ENCODE measurements at places on chromosomes 7 and 10.
A peak's percentile ranks its signal among the peaks of the same experiment; 100 is the strongest.

DNA sequence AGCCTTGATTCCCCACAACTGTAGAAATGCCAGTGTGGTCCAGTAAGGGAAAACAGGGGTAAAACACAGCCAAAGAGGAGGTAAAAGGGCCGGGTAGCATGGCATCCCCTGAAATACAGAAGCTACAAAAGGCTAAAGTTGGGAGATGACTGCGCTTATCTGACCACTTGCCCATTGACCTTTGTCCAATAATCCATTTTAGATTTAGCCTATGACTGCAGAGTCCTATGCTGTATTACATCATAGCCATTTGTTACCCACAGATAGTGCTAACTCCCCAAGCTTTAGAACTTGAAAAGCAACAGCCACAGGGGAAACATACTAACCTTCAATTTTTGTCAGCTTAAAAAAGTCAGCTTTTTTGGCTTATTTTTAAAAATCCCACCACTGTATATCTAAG, 26.2 kb downstream of the MTPN start:
- no peak for DNase-seq

- DNase-seq, result no peak
Observed at GRCh38 chr7:25780904-25781303, 371.1 kb upstream of the NFE2L3 start.

DNA sequence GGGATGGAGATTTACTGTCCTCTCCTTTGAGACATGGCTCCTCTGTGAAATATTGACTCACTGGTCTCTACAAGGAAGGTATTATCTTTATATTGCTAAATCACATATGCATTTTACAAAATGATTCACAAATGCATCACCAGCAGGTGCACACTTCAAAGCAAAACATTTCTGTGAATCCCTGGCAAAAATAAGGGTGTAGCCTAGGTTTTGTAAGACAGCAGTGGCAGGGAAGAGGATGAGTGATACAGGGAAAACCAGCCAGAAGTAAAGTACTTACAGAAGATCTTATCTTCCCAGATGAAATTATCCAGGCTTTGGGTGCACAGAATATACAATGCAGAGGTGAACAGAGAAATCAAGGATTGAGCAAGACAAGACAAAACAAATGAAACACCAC, 1094.6 kb downstream of the GATA3 start:
- DNase-seq, result no peak

GRCh38 chr7:1404898-1405548, 54.2 kb downstream of the MICALL2 start:
- no peak for DNase-seq

GRCh38 chr7:143419880-143420279, 11.2 kb upstream of the EPHA1 start:
- DNase-seq, result no peak

GRCh38 chr10:11351801-11352200, 259.6 kb downstream of the USP6NL start:
- DNase-seq, result no peak

- no peak for DNase-seq
Observed at GRCh38 chr10:100328198-100328597, 1.8 kb downstream of the PKD2L1 start.

GRCh38 chr10:102627736-102628293, 16.5 kb upstream of the TRIM8 start:
- DNase-seq, result peak; percentile 64

DNA sequence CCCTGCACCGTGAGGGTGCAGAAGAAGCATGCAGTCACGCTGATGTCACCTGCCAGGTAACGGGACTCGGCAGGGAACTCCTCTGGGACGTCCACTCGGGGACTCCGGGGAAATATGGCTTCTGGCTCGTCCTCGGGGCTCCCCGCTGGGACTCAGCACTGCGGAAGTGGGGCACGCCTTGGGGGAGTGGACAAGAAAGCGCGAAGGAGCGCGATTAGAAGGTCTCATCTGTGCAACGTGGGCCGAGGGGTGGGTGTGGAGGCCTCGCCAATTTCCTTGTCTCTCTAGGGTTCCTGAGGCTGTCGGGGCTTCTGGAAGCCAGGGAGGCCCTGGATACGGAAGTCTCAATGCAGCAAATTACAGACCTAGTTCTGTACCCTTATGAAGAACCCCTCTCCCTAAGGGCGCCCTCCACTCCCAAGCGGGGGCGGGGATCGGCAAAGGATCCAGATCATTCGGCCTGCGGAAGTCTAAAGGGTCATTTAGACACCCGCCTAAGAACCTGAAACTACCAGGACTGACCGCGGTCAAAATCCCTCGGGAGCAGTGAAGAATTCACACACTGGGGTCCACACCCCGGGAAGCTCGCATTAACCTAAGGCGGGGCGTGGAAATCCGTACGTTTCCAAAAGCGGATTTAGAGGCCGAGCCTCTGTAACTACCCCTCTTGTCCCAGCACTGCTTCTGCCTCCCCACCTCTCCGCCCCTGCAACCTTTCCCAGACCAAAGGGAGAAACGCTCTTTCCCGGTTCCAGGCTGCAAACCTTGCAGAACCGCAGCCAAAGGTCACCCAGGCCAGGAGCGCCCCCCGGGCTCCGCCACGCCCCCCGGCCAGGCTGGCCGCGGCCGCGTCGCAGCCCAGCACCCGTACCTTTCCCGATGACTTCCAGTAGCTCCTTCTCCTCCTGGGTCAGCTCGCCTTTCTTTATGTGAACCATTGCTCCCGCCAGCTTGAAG, 640 bp downstream of the ANKMY2 start:
- DNase-seq, result peak; percentile 97

DNA sequence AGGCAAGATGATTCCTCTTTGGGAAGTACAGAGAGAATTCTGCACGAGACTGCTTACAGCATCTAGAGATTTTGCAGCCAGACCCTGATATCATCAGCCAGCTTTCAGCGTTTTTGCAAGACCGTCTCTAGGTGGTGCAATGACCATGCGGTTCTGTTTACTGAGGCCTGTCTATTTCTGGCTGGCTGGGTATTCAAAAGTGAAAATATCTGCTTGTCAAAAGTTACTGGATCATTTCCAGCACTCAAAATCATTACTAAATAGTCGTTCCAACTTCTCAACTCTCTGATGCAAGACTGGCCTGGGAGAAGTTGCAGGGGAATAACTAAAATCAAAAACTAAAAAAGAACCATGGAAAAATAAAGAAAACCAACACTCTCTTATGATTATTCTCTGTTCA, 240.1 kb downstream of the ELMO1 start:
- no peak for DNase-seq

GRCh38 chr7:95811846-95812445, 39.6 kb downstream of the DYNC1I1 start:
- no peak for DNase-seq

DNA sequence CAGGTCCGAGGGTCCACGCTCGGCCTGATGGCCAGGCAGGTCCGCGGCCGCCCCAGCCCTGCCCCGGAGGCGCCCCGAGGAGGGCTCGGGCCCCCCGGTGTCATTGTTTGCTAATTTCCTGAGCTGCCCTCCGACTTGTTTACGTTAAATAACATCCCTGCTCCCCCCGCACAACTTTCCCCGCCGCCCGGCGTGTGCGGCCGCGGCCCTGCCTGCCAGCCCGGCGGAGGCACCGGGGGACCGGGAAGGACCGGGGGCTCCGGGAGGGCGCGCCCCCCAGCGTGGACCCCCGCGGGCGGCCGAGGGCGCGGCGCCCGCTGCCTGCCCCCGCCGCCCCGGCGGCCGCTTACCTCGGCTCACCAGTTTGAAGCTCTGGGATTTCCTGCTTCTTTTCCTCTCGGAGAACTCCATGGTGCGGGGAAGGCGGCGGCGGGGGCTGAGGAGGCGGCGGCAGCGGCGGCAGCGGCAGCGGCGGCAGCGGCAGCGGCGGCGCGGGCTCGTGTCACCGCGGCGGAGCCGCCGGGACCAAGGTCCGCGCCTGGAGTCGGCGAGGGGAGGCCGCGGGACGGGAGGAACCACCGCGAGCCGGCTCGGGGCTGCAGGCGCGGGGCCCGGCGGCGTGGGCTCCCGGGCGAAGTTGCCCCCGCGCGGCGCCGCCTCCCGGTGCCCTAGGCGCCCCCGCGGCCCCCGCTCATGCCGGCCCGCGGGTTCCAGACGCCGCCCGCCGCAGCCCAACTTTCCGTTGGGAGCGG, 515 bp downstream of the BEND7 start:
- peak; percentile 69 for DNase-seq

DNA sequence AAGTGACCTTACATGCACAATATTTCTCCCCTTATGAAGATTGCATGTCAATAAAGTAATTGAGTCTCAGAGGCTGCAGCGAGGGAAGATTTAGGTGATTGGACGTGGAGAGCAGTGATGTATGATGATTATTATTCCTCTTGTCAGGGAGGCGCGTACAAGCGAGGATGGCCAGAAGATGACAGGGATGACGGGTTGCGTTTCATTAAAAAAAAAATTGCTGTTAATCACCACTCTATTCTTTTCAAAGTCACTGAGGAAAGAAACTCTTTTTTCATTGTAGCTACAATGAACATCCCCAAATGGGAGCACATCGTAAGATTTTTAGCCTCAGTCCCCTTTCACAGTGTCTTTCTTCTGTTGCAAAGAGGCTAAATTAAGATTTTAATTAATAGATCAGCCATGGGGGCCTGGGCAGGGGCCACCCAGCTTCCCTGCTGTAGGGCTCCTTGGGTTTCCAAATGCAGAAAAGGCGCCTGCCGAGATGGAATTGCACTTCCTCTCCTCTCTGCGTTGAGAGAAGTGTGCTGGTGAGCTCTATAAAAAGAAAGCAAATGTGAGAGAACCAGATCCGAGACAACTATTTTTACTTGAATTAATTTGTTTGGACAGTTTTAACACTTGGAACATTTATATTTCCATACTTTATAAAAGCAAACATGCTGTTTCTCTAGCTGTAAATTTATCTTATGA, 998.1 kb downstream of the LRMDA start:
- DNase-seq, result peak; percentile 42

GRCh38 chr10:69494626-69495558, 43.6 kb downstream of the TSPAN15 start:
- DNase-seq, result no peak

DNA sequence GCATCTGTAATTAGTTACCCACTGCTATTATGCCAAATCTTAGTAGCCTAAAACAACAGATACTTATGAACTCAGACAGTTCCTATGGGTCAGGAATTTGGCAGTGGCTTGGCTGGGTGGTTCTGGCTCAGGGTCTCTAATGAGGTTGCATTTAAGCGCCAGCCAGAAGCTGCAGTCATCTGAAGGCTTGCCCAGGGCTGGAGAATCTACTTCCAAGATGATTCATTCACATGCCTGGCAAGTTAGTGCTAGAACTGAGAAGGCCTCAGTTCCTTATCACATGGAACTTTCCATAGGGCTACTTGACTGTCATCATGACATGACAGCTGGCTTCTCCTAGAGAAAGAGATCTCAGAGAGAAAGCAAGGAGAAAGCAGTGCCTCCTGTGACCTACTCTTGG, 121.3 kb downstream of the AVL9 start:
- DNase-seq, result no peak

GRCh38 chr10:74644738-74645137, 181.7 kb upstream of the KAT6B start:
- DNase-seq, result no peak

DNA sequence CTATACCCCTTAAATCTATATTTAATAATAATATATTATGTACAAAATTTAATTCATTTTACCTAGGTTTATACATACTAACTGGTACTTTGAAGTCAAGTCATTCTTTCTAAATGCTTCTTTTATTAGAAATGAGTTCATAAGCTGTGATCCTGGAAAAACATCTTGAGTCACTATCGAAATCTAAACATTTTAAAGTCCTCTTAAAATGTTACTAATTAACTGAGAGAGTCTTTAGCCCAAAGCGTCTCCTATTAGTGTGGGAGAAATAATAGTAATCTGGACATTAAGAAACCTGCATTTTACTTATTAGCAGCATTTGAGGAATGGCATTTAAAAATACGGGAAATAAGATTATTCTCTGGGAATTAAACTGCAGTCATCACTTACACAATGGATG, 142.7 kb downstream of the CTNNA3 start:
- no peak for DNase-seq

- no peak for DNase-seq
Observed at GRCh38 chr10:60615541-60615940, 162.7 kb upstream of the CDK1 start.

DNA sequence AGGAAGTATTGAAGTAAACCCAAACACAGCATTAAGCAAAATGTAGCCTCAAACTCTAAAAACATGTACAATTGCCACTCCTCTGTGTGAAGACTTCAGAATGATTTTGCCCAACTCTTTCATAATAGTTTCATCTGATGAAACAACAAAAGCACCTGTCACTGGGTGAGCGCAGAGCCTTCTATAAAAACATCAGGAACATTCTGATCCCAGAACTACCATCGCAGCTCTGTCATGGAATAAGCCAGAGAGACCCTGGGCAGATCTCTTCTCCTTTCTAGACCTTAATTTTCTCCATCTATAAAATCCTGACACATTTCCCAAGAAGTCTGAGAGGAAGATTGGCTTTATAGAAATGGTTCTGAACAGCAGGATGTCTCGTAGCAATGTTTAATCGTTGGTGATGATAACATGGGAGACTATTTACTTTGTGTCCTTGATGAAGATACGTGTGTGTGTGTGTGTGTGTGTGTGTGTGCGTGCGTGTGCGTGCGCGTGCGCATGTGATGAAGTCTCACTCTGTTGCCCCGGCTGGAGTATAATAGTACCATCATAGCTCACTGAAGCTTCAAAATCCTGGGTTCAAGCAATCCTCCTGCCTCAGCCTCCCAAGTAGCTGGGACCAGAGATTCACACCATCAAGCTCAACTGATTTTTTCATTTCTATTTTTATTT, 198.0 kb downstream of the KIAA1217 start:
- no peak for DNase-seq

GRCh38 chr7:144384071-144384470, 19.4 kb downstream of the NOBOX start:
- no peak for DNase-seq

DNA sequence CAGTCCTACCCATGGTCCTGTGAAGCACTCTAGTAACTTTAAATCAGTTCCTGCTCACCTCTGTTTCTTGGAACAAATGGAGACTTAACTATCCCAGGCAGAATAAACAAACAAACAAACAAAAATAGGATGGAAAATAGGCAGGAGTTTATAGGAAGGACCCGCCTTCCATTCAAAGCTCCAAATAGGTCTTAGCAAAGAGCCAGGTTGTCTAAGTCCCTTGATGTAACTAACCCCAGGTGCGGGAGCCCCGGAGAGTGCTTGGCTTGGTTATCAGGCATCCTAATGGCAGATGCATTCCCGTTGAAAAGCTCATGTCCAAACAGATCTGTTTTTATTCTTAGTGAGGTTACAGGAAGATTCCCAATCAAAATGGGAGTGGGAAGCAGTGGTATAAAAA, 2.2 kb downstream of the IFIT2 start:
- DNase-seq, result no peak

DNA sequence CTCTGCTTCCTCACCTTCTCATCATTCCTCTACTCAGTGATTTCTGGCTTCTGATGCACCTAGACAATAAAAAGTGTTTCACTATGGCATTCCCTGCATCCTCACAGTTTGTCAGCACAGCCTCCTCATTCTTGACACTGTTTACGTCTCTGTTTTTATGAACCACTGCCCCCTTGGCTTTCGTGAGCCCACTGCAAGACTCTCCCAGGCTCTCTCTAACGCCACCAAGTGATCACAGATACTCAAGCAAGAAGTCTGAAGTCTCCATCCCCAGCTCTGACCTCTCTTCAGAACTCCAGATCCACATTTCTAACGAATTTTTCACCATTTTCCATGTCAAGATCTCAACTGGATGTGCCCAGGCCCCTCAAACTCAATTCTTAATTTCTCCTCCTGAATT, 8.9 kb downstream of the SLC16A9 start:
- DNase-seq, result no peak

- DNase-seq, result no peak
Observed at GRCh38 chr10:23359692-23360380, 15.2 kb upstream of the C10orf67 start.

- no peak for DNase-seq
Observed at GRCh38 chr7:100156331-100157068, 2.0 kb downstream of the TRAPPC14 start.

Measured in right kidney (tissue), 9 donors.